ENCODE measurements at places on chromosomes 2 and 18. TPM values are rescaled to one million over a fixed set of nuclear protein-coding genes. Genes with fewer than 3 reads are reported as not detected.

MYO1B gene
- 150 TPM for total RNA-seq

CYP1B1 gene
- total RNA-seq: 14.1 TPM

NT5DC4 gene
- total RNA-seq: not detected

CKAP2L gene
- 6.0 TPM for total RNA-seq

VIT gene
- 7.4 TPM for total RNA-seq

FBLN7 gene
- total RNA-seq: 4.0 TPM

FAM210A gene
- total RNA-seq: 18.1 TPM

L3MBTL4 gene
- total RNA-seq: 17.5 TPM

LYPD1 gene
- 0.99 TPM for total RNA-seq

SERPINB5 gene
- 130 TPM for total RNA-seq

SLC38A11 gene
- 0.69 TPM for total RNA-seq

KRTCAP3 gene
- 2.5 TPM for total RNA-seq

ACKR3 gene
- total RNA-seq: 27.3 TPM

WNT6 gene
- 1.7 TPM for total RNA-seq

LOXHD1 gene
- 2.8 TPM for total RNA-seq

DTNA gene
- total RNA-seq: 14.1 TPM

SLC66A2 gene
- 22.7 TPM for total RNA-seq

ANAPC1 gene
- 51.1 TPM for total RNA-seq

EN1 gene
- 12.0 TPM for total RNA-seq

ALPG gene
- total RNA-seq: not detected

CFAP65 gene
- not detected for total RNA-seq

IL1B gene
- 2.4 TPM for total RNA-seq
